Hepatic stellate cell (primary cell): ENCODE measurements at places on chromosomes 2 and 18.

DNA sequence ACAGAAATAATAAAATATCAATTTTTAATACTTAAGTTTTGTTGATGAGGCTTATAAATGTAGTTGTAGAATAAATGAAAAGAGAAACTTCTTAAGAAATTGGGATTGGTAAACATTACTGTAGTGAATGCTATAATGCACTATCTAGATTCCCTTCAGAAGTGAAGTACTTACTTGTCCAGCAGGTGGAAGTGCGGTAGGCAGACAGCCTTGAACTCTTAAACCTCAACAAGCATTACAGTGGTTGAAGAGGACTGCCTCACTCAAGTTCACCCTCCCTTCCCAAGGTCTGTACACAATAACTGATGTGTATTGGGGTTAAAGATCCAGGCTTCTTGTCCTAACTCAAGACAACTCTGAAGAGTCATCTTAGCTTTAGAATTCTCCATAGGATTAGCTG, 931.0 kb upstream of the LRRTM1 start:
- no peak for DNase-seq

DNA sequence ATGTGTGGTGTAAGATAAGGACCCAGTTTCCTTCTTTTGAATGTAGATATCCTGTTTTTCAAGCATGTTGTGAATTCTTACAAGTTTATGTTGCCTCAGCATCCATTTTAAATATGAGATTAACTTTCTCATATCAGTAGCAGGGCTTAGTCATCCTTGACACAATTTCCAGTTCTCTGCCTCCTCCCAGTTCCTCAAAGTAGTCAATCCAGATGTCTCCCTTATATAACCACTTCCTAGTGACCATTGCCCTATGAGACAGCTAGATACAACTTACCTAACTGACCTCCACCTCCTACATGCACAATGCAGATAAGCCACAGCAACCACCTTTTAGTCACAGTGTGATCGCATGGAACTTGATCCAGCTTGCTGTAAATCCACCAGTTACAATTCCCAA, 269.2 kb upstream of the ZNF521 start:
- DNase-seq = no peak

DNA sequence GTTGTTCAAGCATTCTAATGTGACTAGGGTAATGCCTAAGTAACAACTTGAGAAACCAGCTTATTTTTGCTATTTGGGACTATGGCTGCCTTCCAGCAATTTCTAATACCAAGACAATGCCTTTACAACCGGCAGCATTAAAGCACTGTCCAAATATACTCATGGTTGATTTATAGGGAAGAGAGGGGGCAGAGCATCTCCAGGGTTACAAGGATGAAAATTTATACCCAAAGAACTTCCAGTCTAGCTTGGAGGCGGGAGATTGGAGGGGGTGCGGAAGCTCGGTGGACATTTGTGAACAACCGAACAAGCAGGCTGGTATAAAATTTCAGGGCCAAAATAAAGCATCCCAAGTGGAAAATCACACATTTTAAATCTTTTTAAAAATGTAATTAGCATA, 294.9 kb upstream of the STON1 start:
- DNase-seq = no peak

- no peak for DNase-seq
Observed at GRCh38 chr2:14776216-14776615, 143.7 kb downstream of the LRATD1 start.

DNA sequence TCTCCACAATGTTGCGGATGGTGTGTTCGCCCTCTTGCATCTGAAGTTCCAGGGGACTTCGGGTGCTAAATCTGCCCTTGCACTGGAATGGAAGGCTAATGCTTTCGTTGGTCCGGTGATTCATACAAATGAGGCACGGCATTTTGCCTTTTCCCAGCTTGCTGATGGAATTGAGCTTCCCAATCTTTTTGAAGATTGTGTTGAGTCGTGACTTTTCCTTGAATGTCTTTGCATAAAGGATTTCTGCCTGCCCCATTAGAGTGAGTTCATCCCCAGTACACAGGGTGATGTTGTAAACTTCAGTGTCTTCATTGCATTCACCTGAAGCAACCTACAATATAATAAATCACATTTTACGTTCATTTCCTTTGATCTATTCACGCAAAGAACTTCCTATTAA, 98.0 kb downstream of the MEP1B start:
- DNase-seq = no peak
